GM19239 (cell line): ENCODE measurements at places on chromosomes 12 and 14.

GRCh38 chr14:86896701-86897100, 1096.3 kb downstream of the GALC start:
- DNase-seq, result no peak

DNA sequence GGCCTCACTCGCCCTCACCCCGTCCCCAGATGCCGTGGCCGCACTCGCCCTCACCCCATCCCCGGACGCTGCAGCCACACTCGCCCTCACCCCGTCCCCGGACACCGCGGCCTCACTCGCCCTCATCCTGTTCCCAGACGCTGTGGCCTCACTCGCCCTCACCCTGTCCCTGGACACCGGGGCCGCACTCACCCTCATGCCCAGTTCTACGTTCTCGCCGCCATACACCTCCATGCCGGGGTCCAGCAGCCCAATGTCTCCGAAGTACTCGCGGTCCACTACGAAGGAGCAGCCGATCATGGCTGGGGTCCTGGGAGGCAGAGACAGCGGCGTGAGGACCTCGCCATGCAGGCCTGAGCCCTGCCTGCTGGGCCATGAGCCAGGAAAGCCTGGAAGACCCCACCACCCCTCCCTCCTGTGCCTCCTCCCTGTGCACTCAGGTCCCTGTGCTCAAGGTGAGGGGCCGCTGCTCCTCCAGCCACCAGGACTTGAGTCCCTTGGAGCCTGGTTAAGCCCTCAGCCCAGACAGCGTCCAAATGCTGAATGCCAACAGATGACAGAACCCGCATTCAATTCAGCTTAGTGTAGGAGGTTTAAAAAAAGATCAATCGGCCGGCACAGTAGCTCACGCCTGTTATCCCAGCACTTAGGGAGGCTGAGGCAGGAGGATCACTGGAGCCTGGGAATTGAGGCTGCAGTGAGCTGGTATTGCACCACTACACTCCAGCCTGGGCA, 81.5 kb downstream of the GALNT9 start:
- DNase-seq, result no peak

GRCh38 chr14:39218171-39218769, 15.4 kb upstream of the MIA2 start:
- no peak for DNase-seq

- no peak for DNase-seq
Measured at GRCh38 chr12:121514184-121514742, 66.6 kb downstream of the KDM2B start.

DNA sequence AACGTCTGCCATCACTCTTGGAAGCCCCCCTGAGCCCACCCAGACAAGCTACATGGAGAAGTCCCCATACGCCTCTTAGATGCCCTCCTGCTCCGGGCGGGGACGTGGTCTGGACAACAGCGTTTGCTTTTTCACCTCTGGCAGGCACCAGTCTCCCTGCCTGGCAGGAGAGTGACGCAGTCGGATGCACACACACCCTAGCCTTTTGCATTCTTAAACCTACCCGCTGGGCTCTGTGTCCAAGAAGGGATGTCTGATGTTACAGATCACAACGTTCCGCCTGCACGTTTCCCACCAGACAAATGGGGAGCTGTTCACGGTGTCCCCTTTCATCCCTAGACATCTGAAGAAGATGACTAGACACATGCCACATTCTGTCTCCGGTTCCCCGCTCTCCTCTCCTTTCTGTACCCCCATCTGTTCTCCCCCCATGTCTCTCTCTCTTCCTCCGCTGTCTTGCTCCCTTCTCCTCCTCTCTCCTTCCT, 100.2 kb downstream of the RIMBP2 start:
- DNase-seq, result no peak

DNA sequence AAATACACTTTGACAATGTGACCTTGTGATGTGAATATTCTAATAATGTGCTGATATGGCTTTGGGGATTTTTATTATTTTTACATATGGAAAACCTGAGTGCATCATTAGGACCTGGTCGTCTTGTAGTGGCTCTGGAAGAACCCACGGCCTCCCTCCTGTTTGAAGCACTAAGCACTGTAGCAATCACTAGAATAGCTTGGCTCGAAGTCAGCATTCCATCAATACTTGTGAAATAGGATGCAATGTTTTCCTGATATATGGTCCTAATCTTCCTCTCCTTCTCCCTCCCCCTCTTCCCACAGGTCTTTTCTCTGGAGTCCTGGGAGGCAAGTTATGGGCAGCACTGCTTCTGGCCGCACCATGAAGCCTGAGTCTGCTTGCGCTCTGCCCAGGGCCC, 71.9 kb downstream of the NRXN3 start:
- no peak for DNase-seq

GRCh38 chr12:162467-163307, 51.3 kb downstream of the SLC6A12 start:
- no peak for DNase-seq

GRCh38 chr12:113424915-113425823, 3.0 kb downstream of the SDSL start:
- DNase-seq, result peak; percentile 40

DNA sequence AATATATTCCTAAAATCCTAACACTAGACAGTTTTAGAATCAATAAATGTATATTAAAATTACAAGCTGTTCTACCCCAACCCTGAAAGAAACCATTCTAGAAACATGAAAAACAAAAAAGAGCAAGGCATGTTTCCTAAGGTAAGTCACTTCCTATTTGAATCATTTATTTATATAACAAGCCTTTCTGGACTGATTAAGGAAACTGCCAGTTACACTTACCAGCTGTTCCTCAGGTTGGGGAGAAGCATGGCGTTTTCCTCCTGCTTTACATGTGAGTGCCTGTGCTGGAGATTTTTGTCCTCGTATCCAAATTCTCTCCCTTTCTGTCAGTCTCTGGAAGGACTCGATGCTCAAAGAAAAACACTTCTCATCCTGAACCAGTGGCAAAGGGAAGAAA, 183.3 kb downstream of the EFCAB11 start:
- DNase-seq, result no peak

GRCh38 chr12:98735821-98736220, 90.7 kb downstream of the APAF1 start:
- DNase-seq, result no peak

DNA sequence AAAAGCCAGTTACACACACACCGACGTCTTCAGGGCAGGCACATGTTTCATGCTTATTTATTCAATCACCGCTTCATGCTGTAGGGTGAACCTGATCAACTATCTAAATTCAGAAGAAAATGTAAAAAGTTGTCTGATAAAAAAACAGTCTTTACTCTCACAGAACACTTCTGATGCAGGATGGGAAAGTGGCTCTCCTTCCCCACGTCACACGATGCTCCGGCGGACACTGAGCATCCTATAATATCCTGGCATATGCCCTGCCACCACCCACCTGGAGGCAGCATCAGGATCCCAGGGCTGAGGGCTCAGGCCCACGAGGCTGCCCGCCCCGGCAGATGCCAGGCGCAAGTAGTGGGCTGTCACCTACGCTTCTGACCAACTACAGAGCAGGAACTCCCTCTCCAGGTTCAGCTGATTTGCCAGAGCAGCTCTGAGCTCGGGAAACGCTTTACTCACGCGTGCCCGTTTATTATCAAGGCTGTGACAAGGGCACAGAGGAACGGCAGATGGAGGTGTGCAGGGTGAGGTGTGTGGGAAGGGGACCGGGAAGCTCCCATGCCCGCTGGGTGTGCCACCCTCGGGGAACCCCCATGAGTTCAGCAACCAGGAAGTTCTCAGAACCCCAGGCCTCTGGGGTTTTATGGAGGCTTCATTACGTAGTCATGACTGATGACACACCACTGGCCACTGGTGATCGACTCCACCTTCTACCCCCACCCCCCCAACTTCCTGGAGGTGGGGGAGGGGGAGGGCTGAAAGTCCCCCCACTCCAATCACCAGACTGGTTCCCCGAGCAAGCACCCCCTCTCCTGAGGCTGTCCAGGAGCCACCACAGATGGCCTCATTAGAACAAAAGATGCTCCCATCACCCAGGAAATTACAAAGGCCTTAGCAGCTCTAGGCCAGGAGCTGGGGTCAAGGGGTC, 32.1 kb downstream of the SLC15A4 start:
- DNase-seq, result no peak

DNA sequence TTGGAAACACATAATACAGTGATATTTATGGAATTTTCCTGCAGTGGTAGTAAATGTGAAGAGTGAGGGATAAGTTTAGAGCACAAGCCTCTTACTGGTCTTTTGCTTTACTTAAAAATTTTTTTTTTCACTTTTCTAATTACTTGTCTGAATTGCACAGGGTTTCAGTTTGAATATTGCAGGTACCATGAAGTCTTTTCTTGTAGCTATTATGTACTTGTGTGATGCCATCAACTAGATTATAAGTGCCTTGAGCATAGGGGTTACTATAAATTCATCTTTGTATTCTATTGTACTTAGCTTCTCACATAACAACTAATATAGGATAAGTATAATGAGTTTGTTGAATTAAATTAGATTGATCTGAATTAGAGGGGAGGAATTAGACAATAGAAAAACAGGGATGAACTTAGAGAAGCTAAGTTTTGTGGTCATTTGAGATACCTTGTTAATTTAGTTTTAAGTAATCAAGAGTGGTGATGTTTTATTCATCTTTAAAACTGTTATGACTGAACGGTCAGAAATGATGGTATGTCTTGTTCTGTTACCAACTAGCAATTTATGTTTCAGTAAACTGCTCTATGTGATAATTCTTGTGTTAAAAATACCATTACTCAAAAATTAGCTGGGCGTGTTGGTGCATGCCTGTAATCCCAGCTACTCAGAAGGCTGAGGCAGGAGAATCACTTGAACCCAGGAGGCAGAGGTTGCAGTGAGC, 42.1 kb downstream of the CCDC91 start:
- DNase-seq, result no peak

DNA sequence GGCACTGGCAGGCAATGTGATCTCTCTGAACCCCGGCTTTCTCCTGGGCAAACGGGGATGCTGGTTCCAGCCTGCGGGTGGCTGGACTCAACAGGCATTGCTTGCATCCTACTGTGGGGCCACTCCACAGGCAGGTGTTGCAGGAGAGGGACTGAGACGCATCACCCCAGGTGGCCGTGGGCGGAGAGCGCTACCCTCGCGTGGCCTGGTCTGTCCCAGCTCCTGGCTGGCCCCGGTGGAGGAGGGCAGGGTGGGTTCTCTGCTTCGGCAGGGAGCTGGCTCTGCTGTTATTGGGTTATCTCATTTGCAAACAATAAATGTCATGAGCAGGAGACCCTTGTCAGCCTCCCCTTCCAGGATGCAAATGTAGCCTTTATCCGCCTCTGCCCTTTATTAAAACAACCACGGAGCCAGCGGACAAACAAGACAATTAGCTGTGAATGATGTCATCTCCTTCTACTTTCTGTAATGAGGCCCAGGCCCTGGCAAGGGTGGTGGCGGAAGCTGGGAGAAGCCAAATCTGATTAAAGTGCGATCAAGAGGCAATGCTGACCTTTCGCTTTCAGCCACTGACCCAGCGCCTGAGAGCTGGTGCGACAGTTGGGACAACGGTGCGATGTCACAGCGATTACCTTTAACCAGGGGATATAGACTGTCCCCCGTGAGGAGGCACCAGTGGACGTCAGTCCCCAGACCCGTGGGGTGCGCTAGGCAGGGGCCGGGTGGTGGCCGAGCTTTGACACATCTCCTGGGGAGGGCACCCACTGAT, 161.8 kb downstream of the KIF26A start:
- DNase-seq, result no peak

DNA sequence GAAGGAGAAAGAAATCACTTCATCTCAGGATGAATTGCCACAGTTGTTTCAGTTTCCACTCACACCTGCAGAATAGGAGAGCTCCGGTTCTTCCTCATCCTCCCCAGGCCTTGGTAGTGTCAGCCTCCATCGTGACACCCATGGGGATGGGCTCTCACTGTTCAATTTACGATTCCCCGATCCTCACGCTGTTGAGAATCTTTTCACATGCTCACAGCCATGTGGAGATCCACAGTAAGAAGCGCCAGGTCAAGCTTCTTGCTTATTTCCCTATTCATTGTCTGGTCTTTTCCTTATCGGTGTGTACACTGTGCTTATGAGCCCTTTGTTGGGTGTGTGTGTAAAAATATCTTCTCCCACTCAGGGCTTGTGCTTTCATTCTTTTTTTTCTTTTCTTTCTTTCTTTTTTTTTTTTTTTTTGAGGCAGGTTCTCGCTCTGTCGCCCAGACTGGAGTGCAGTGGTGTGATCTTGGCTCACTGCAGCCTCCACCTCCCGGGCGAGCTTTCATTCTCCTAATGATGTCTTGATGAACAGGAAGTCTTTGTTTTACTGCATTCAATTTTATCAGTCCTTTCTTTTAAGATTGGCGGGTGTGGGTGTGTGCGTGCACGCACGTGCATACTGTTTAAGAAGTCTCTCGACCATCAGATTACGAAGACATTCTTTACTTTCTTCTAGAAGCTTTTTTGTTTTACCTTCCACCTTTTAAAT, 21.5 kb downstream of the RIN3 start:
- DNase-seq, result no peak

GRCh38 chr12:15719230-15719629, 70.0 kb downstream of the EPS8 start:
- no peak for DNase-seq

DNA sequence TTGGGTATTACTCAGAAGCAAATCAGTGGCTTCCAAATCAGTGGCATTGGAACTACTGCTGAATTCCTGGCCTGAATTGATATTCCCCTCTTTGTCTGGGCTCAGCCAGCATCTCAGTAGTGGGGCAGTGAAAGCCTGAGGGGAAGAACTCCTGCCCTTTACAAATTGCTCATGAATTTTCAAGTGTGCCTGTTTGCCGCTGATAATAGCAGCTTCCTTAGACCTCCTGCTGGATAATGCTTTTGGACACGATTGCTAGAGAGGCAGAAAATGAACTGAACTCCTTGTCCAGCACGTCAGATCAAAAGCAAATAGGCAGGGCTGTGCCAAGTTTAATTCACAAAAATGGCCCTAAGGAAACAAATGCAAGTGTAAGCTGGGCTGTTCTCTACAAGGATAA, 91.3 kb upstream of the GZMB start:
- no peak for DNase-seq

DNA sequence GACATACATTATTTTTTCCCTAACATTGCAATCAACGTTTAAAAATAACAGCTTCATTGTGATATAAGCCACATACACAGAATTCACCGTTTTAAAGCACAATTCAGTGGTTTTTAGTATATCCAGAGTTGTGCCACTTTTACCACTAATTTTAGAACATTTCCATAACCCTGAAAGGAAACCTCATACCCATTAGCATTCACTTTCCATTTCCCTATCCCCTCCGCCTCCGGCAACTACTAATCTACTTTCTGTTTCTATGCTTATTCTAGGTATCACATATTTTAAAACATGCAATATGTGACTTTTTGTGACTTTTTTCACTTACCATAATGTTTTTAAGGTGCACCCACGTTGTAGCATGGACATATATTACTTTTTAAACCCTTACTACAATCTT, 55.6 kb upstream of the ISM2 start:
- DNase-seq, result no peak

- DNase-seq, result no peak
Measured at GRCh38 chr12:52423661-52424500, 10.3 kb downstream of the KRT75 start.

- no peak for DNase-seq
Measured at GRCh38 chr12:76270657-76271358, 77.4 kb downstream of the BBS10 start.

- no peak for DNase-seq
Measured at GRCh38 chr12:86137936-86138335, 118.3 kb downstream of the MGAT4C start.

- peak; percentile 16 for DNase-seq
Measured at GRCh38 chr14:104084251-104085002, 1.1 kb upstream of the ASPG start.
